ENCODE measurements at places on chromosomes 6 and 20.

DNA sequence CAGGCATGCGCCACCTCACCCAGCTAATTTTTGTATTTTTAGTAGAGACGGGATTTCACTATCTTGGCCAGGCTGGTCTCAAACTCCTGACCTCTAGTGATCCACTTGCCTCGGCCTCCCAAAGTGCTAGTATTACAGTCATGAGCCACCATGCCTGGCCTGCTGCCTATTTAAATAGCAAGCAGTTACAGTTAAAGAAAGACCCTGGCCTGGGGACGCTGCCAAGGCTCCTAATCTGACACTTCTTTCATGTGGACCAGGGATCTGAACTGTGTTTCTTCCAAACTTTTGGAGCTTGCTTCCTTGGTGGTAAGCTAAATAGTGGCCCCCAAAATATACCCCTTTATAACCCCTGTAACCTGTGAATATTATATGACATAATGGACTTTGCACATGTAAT lies 15.3 kb downstream of the PPARD start:
- DNase-seq: no peak

GRCh38 chr20:51303731-51304670 lies 238.5 kb downstream of the NFATC2 start:
- peak; percentile 46 for DNase-seq

DNA sequence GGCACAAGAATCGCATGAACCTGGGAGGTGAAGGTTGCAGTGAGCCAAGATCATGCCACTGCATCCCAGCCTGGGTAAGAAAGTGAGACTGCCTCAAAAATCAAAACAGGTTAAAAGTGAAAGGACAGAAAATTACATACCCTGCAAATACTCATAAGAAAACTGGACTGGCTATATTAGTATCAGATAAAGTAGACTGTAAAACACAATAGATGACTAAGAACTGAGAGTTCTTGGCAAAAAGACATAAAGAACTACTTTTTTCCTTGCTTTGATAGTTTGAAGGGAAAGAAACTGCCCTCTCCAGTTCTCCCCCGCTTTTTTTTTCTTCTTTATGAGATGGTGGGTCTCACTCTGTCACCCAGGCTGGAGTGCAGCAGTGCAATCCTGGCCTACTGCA lies 17.0 kb downstream of the SNX3 start:
- DNase-seq: no peak

GRCh38 chr6:6942831-6943230 lies 164.9 kb upstream of the RREB1 start:
- DNase-seq: no peak

DNA sequence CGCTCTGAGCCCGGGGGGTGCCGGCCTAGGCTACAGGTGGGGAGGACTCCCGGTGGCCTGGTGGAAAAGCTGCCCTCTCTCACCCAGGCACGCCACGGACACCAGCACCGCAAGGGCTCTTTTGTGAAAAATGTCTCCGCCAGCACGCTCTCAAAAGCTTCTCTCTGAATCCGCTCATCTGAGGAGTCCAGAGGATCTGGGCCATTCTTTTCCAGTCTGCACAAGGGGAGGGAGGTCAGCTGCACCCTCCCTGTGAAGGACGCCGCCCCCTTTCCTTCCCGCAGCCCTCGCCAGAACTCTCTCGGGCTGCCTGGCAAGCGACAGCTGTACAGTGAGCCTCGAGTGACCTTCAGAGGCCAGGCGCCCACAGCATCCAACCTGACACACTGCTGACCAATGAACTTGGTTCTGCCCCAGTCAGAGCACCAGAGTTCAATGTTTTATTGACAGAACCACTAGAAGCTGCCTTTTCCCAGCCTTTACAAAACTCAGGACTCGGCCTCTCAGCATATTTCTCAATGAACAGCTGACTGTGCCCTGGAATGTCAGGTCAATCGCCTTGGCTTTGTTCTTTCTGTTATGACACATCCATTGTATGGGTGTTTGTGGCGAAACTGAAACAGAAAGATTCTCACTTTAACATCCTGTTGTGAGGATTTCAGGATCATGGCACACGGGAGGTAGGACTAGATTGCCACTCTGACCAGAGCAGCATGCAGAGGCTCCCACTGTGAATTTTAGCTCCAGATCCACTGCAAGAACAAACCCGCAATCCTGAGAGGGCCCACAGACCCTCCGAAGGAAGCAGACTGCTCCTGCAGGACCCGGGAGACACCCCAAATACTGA lies 26.7 kb downstream of the SERPINB9 start:
- peak; percentile 85 for DNase-seq

GRCh38 chr6:169966312-169967181 lies 215.1 kb downstream of the ERMARD start:
- no peak for DNase-seq

- peak; percentile 11 for DNase-seq
These were observed 56.3 kb upstream of the ENTPD6 start for GRCh38 chr20:25139029-25139705.

DNA sequence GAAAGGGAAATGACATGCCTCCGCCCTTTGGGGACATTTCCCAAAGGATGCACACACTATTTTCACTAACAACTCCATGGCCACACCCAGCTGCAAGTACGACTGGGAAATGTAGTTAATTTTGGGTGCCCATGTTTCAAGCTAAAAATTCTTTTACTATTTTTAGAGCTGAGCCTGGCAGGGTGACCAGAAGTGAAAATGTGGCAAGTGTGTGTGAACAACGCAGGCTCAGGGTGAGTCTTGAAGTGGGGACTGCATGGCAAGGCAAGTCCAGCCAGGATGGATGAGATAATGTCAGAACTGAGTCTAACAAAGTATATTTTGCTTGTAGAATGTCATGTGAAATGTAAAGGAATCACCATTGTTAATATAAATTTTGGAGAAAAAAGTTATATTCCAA lies 17.0 kb upstream of the CD109 start:
- DNase-seq: no peak

GRCh38 chr20:2485661-2486060 lies 15.1 kb upstream of the SNRPB start:
- no peak for DNase-seq

- DNase-seq: no peak
These were observed at the start of gene SLC17A9 for GRCh38 chr20:62952373-62952967. Gene SLC17A9, plus strand, starts transcription at chr20:62952709. Its CDS starts 122 bp downstream, at chr20:62952831.

- no peak for DNase-seq
These were observed 99.7 kb downstream of the BMP7 start for GRCh38 chr20:57166568-57167291.

GRCh38 chr6:15458021-15458459 lies 204.8 kb downstream of the DTNBP1 start:
- no peak for DNase-seq

GRCh38 chr6:135320721-135321621 lies 139.9 kb downstream of the MYB start:
- DNase-seq: no peak

DNA sequence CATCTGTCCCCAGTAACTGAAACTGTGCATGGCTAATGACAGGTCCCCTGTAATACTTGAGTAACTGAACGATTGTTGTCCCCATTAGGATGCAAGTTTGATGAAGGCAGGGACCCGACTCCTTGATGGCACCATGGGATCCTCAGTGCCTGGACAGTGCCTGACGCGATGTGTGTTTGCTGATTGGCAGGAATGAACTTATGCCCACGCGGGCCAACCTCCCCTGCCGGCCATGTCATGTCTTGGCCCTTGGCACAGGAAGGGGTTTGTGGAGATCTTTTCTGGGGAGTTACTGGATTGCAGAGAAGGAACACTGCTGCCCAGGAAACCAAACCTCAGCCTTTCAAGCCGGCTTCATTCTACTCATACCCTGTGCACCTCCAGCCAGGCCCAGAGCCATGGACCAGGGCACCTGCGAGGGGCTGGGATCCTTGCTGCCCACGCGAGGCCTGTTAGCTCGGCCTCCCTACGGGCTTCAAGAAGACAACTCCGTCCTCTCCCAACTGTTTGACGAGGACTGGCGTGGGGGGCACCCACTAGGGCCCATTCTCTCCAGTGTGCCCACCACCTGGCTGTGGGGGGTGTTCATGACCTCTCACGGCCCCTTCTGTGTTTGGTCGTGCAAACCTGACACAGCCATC lies 147.8 kb downstream of the ZMYND8 start:
- DNase-seq: no peak

DNA sequence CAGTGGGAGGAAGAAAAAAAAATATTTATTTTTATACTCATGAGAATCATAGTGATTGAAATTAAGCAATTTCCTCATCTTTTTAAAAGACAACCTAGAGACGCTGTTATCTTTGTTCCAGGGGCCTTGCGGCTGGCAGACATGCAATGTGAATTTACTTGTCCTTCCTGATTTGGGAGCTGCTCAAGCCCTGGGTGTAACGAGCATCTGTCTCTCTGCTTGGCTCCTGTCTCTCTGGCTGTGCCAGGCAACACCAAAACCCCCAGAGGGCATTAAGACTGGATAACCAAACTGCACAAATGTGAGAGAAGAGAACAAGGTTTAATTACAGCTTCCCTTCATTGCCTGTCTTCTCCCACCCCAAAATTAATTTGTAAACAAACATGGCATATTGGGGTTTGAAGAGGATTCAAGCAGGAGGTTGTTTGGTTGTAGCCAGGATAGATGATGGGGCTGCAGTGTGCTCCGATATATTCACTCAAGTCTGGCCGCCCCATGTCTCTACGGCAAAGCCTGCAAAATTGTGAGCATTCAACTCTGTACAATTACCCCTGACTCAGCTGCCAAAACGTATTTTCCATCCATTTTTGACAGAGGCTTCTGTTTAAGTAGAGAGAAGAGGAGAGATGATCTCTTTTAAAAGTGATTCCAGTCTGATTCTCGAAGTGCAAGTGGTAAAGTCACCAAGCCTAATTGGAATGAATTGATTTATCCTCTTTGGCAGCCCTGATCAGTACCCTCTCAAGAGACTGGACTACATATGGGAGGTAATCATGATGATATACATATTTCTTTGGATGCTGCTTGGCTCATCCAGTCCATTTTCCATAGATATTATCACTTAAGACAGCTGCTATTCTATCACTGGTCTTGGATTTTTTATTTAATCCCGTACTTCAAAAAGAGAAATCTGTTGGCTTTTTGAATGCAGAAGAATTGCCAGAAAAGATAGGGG lies 170.2 kb downstream of the SLC24A3 start:
- DNase-seq: no peak

- peak; percentile 36 for DNase-seq
These were observed 80.8 kb downstream of the BMP6 start for GRCh38 chr6:7806711-7807110.

DNA sequence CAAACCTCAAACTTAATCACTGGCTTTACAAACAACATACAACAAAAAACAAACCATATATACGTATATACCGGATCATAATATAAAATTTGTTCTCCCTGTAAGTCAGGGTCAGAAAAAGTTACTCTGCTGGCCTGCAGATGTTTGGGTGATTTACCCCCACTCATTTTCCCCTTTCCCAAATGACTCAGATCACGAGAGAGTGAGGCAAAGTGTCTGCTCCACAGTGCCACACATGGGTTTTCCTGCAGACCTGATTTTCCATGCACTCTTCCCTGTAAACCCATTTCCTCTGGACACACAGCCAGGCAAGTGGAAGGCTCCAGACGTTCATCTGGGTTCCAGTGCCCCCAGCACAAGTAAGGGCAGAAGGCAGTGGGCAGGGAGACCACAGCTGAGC lies 23.5 kb downstream of the GFOD1 start:
- DNase-seq: no peak

DNA sequence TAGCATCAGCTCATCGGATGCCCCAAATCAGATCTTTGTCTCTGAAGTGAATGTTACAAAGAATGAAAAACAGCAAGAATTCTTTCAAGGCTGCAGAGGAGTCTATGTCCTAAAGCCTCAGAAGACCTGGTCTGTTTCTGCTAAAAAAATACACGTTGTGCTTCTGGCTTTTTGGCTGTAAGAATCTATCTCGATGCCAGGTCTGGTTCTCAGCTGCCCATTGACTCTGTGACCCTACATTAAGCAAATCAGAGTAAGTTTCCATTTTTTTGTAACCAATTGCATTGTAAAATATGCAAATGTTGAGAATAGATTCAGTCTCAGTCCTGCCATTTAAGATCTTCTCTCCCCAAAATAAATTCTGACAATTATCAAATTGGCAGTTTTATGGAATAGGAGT lies 705.4 kb downstream of the RFPL4B start:
- DNase-seq: no peak

DNA sequence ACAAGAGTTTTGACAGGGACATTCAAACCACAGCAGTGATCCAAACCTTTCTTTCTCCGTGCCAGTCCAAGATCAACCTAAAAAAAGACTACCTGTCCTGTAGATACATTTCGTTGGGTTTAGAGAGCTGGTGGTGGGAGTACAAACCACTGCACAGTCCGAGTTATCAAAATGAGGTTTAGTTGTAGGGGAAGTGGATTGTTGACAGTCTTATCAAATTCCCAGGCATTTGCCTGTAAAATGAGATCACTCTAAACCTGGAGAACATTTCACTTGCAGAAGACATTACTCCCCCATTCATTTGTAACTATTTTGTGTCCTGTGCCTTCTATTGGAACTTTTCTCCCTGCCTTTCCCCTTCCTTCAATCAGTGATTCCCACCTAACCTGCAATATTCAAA lies 469.6 kb upstream of the JARID2 start:
- no peak for DNase-seq

GRCh38 chr6:164749221-164750064 lies 560.0 kb downstream of the C6orf118 start:
- DNase-seq: peak; percentile 7
